ENCODE measurements at places on chromosomes 6 and 20.
A peak's percentile ranks its signal among the peaks of the same experiment; 100 is the strongest.

GRCh38 chr6:122904166-122904565 is 91.9 kb upstream of the CLVS2 start:
- no peak for DNase-seq

DNA sequence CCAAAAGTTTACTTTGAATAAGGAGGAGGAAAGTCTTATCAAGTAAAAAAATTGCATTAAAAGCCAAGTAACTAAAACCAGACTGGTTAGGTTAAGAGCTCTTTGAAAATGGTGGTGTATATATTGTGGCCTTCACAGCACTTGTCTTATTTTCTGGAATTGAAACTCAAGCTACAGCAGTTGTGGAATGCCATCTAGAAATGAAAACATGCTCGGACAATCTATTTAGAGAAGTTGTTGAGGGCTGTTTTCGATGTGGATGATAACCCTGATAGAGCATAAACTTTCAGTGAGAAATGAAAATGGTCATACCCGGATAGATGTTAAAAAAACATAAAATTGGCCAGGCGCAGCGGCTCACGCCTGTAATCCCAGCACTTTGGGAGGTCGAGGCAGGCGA is 47.0 kb downstream of the ARID1B start:
- no peak for DNase-seq

DNA sequence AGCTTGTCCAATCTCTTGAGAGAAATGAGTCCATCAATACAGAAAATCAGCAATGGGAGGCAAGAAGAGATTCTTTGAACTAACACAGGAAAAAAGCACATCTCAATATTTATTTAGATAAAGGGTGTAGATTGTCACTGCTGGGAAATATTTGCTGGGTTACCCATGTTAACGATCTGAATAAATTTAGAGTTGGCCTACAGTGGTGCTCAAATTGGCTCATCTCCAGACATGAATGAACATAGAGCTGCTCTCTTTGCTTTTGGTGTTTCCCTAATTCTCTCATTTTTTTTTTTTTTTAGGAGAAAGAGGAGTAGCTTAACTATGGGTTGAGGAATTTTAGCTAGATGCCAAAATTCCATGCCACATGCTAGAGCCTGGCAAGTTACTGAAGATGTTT is 471.2 kb downstream of the PKHD1 start:
- no peak for DNase-seq

DNA sequence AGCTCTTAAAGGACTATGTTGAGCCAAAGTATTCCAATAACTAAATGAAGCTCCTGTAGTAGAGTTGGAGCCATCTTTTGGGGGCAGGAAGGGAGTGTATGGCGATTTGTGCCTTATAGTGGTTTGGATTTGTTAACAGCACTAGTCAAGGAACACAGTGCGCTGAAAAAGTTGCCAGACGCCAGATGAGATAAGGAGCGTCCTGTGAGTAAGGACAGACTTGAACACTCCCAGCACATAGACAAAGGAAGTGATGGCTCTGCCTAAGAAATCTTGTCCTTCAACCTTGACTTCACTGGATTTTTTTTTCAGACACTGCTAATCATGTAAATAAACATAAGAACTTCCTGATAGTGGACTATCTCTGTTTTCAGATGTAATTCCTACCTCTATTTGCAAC is 136.9 kb downstream of the TRMT11 start:
- no peak for DNase-seq

GRCh38 chr6:56642366-56643261 is at the start of gene DST:
DST (minus strand) TSS chr6:56642889.
- peak; percentile 88 for DNase-seq

DNA sequence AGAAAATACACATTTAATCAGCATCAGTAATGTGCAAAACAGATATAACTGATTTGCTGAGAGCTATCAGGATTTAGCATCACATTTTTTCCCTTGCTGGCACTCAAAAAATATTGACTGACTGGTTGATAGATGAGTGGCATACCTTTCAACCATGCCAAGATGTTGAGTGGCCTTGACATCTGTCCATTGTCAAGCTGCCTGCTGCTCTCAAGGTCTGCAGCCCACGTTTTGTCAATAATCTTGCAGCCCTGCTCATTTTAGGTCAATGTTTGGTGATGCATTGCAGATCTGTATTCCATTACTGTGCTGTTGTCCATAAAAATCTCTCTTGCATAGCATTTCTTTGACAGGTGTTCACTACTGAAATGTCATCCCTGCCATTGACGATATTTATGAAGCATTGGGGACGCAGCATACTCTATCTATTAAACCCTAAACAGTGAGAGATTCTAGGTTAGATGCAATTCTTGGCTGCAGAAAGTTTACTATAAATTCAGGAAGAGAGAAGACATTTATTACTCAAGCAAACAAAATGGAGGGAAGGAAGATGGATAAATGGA is 111.6 kb downstream of the BFSP1 start:
- no peak for DNase-seq

GRCh38 chr6:109449795-109450673 is 5.5 kb downstream of the MICAL1 start:
- no peak for DNase-seq

- DNase-seq = no peak
Observed at GRCh38 chr20:17315407-17316231, 88.8 kb downstream of the PCSK2 start.

DNA sequence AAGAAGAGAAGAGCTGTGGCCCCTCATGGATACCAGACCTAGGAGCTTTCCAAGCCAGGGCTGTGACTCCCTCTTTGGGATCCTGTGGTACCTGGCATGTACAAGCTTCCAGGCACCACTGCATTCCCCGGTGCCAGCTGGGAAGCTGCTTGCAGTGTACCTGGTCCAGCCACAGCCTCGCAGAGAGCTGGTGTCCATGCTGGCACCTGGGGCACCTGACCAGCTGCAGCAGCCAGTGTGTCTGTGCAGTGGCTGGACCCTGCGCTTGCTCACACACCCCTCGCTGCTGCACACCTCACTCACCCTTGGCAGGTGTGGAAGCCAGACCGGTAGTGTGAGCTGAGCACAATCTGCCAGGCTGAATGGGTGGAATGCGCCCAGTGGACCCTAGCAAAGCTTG is 190.9 kb upstream of the MAN1A1 start:
- no peak for DNase-seq

GRCh38 chr20:16599257-16599656 is 26.0 kb upstream of the KIF16B start:
- DNase-seq = no peak

DNA sequence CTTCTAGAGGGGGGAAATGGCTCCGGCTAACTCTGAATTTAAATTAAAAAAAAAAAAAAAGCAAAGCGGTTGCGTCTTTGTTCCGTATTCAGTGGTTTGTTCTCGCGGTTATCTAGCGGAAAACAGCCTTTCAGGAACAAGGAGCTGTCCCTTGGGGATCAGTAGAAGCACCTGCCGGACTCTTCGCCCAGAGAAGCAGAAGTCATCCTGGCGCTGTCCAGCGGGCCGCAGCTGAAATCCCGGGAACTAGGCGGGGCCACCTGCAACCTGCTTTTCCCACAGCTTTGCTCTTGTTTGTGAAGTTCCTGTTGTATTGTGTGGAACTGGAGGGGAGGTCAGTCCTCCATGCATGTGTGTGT is 43.9 kb upstream of the GJE1 start:
- peak; percentile 61 for DNase-seq

Data from AG08395 (cell line).